ENCODE measurements at places on chromosomes 16 and 17.

DNA sequence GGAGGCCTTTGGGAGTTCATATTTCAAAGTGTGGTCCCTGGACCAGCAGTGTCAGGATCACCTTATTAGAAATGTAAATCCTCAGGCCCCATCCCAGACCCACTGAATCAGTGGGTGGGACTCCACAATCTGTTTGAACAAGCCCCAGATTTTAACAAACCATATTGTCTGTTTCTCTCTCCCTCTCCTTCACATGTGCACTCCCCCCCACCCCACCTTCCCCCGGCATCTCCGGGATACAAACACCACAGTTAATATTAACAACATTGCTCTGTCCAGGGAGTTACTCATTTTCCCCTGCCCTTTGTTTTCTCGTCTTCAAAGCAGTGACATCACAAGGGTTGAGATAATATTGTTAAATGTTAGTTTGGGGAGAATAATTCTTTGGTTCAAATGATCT is 127.3 kb downstream of the KATNIP start:
- no peak for DNase-seq

GRCh38 chr17:76091526-76092286 is 11.9 kb downstream of the EXOC7 start:
- no peak for DNase-seq

GRCh38 chr17:75604034-75604695 is 16.6 kb downstream of the MYO15B start:
- no peak for DNase-seq

- no peak for DNase-seq
Observed at GRCh38 chr17:40779181-40779909, 3.0 kb downstream of the KRT27 start.

DNA sequence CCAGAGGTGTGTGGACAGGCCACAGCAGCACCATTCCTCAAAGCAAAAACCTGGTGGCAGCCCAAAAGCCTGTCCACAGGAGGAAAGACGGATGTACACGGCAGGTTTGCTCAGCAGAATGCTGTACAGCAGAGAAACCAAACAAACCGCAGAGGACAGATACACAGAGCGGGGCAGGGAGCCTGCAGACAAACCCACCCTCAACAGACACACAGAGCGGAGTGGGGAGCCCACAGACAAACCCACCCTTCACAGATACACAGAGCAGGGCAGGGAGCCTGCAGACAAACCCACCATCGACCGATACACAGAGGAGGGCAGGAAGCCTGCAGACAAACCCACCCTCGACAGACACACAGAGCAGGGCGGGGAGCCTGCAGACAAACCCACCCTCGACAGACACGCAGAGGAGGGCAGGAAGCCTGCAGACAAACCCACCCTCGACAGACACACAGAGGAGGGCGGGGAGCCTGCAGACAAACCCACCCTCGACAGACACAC is 53.0 kb upstream of the METRNL start:
- no peak for DNase-seq

GRCh38 chr16:56423584-56424403 is 1.6 kb downstream of the AMFR start:
- DNase-seq, result no peak

- DNase-seq, result no peak
Observed at GRCh38 chr17:51164911-51165679, 1.1 kb upstream of the NME2 start.

DNA sequence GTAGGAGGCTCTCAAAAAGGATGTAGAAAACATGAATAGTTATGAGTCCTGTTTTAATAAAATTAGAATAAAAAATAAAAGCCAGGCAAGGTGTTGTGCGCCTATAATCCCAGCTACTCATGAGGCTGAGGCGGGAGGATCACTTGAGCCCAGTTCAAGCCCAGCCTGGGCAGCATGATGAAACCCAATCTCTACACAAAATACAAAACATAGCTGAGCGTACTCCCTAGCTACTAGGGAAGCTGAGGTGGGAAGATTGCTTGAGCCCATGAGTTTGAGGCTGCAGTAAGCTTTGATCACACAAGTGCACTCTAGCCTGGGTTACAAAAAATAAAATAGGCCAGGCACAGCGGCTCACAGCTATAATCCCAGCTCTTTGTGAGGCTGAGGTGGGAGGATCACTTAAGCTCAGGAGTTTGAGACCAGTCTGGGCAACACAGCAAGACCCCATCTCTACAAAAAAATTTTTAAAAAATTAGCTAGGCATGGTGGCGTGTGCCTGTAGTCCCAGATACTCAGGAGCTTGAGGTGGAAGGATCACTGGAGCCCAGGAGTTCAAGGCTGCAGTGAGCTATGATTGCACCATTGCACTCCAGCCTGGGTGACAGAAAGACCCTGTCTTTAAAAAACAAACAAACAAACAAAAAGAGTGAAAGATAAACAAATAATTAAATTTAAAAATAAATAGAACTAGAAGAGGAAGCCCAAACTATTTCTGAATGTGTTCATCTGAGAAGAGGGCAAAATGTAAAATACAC is 17.2 kb upstream of the PRM1 start:
- no peak for DNase-seq

GRCh38 chr16:57471852-57472664 is 9.6 kb downstream of the POLR2C start:
- no peak for DNase-seq

- no peak for DNase-seq
Observed at GRCh38 chr17:45688820-45689219, 95.3 kb upstream of the CRHR1 start.

DNA sequence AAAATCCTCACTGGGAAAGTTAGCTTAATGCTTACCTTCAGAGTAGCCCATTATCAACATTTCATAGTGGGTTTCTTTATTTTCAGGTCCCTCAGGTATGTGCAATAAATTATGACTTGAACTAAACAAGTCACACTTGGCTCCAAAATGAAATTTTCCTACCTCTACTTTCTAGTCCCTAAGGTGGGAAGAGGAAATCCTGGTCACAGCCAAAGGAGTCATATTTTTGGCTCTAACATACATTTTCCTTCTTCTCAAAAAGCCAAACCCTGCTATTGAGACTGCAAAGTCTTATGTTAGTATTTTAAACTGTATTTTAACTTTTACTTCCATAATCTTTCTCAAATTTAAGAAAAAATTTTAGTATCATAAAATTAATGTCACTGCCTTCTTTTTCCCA is 128.9 kb downstream of the BRIP1 start:
- DNase-seq, result no peak

DNA sequence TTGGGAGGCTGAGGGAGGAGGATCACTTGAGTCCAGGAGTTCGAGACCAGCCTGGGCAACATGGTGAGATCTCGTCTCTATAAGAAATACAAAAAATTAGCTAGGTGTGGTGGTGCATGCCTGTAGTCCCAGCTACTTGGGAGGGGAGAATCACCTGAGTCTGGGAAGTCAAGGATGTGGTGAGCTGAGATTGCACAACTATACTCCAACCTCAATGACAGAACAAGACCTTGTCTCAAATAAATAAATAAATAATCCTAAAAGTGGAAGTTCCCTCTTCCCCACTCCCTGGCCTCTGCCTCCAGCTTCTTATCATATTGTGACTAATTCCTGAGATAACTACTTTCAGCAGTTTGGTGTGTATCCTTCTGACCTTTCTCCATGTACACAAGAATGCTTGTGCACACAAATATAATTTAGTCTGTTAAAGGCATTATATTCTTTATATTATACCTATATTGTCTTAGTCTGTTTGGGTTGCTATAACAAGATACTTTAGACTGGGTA is 23.5 kb upstream of the DNAJA2 start:
- no peak for DNase-seq

- no peak for DNase-seq
Observed at GRCh38 chr17:80829166-80829813, 162.4 kb upstream of the CHMP6 start.

- no peak for DNase-seq
Observed at GRCh38 chr16:49345829-49346228, 27.8 kb upstream of the C16orf78 start.

DNA sequence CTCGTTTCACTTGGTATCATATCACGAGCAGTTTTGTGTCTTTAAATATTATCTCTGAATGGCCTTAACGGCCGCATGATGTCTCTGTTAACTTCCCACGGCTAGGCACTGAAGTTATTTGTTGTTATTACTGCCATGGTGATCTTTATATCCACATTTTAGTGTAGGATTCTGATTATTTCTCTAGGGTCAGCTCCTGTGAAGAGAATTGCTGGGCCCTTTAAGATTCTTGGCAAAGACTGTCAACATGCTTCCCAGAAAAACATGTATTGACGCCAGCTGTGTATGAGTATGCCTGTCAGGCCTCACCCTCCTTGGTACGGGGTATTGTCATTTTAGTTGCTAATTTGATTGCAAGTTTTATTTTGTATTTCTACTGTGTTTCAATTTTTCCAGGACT is 263.5 kb downstream of the SNX29 start:
- DNase-seq, result no peak

- DNase-seq, result no peak
Observed at GRCh38 chr17:70499067-70499786, 329.9 kb downstream of the KCNJ2 start.

- no peak for DNase-seq
Observed at GRCh38 chr17:69539781-69540319, 125.4 kb downstream of the MAP2K6 start.

DNA sequence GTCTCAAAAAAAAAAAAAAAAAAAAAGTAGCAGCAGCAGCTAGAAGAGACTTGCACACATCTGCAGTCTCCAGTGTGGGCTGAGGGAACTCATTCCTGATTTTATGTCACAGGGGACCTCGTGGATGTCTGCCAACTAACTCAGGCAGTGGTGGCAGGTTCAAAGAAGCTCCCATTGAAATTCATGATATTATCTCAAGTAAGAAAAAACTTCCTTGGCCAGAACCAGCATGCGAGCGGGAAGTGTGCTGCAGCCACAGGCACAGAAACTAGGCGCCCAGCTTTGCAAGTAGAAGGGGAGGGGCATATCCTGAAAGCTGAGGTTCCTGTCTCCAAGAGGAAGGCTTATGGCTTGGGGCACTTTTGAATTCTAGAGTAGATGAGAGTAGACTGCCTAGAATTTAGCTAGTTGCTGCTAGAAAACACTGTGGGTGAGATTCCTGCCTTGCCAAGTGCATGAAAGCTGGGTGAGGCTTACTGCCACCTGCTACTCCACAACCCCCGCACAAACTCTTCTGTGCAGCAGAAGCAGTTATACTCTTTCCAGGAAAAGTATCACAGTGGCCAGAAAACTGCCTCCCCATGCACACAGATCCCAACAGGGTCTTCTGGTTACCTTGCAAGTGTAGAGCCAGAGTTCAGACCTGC is 603.8 kb upstream of the CA10 start:
- no peak for DNase-seq

DNA sequence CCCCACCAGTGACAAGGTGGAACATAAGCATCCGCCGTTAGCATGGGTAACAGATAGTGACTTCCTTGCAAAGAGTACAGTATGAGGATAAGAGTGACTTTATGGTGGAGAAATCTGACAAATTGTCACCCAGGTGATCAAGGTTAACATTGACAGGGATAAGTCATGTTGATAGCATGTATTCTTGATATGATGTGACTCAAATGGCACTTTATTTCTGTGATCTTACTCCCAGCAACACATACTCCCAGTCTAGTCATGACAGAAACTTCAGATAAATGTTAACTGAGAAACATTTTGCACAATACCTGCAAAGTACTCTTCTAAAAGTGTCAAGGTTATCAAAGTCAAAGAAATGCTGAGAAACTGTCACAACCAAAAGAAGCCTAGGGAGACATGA is 588.6 kb upstream of the KIF2B start:
- no peak for DNase-seq

DNA sequence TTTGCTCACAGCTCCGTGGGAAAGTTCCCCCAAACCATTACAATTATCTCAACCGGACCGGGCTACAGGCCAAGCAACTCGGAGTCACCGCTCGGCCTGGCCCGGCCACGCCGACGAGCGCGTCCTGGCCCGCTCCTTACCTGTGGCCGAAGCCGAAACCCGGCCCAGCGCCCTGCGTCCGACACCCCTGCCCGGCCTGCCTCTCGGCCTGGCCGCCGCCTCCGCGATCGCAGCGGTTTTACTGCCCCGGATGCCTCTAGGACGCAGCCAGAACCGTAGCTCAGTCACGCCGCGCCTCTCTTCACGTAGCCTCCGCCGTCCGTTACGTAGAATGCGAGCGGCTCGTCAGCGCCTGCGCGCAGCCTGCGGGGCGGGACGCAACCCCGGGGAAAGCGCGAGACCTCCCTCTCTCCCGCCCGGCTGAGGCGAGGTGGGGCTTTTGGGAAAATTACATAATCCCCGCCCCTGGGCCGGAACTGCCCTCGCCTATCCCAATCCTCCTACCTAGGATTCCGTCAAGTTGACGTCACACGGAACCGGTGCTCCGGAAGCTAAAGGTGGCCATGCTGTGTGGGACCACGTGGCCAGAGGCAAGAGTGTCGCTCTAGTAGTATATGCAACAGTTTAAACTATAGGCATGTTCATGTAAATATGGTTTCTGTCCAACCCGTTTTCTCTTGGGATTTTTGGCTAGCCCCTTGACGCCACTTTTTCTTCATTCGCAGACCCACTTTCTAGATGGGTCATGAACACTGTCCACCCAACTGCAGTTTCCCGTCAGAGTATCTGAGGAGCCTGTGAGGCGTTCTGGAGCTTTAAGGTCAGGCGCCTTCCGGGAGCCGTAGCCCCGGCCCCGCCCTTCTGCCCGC is at the start of gene CCDC47:
CCDC47 (minus strand) TSS at position 326 of the 869 bp plus-strand sequence. CDS start 7,422 bp downstream, outside the sequence.
- peak; percentile 93 for DNase-seq

- no peak for DNase-seq
Observed at GRCh38 chr16:89815639-89816348, 653 bp downstream of the FANCA start.

DNA sequence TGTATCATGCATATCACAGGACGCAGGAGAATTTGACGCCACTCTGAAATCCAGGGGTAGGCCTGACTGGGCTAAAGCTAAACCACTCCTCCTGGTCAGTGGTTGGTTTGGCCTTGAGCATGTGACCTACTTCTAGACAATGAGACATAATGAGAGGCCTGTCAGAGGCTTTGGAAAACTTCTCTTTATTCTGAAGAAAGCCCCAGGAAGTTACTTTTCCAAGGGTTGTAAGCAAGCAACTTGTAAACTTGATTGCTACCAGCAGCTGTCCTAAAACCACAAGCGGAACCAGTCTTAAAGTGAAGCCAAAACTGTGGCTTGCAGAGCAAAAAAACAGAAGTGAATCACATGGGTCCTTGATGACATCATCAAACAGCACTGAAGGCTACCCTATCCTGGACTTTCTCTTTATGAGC is 138.2 kb upstream of the COX10 start:
- DNase-seq, result no peak

GRCh38 chr16:82755570-82756282 is 129.0 kb downstream of the CDH13 start:
- DNase-seq, result no peak
